HEK293T (cell line): ENCODE measurements at places on chromosomes 5 and 9.

DNA sequence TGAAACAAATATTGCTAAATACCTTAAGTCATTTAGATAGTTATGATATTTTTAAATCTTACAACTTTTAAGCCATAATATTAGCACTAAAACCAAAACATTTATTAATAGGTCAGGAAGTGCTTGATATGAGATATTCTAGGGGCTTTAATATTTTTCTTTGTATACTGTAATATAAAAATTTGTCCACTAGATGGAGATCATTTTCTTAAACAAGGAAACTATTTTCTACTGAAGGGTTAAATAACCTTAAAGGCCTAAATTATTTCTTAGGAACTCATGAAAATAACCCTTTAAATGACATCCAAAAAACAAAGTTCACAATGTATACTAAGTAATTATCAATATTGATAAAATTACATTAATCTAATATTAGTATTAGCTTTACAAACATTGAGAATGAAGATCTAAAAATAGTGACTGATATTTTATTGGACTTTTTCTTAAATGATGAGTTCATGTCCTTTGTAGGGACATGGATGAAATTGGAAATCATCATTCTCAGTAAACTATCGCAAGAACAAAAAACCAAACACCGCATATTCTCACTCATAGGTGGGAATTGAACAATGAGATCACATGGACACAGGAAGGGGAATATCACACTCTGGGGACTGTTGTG is 635.7 kb downstream of the RAB3C start:
- no peak for DNase-seq

- peak; percentile 48 for DNase-seq
Observed at GRCh38 chr5:139561655-139562451, 714 bp downstream of the UBE2D2 start.

- no peak for DNase-seq
Observed at GRCh38 chr5:18202164-18202563, 567.9 kb downstream of the TAF11L14 start.

GRCh38 chr5:96024683-96025475 is 63.2 kb upstream of the ELL2 start:
- DNase-seq: no peak

GRCh38 chr5:73740274-73740790 is 114.3 kb downstream of the ARHGEF28 start:
- DNase-seq: no peak

DNA sequence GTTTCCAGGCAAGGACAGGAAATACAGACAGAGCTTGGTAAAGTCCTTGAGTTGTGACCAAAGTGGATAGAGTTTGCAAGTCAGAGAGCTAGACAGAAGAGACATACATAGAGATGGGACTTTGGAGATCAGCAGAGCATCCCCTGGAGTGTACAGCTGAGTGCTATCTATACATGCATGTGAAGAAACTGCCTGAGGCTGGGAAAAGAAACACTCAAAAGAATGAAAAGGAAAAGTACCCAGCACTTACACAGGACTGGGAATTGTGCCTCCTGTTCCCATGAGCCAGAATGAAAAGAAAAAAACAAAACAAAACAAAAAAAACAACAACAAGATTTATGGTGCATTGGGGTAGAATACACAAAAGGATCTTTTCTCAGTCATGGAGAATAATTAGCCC is 606.4 kb downstream of the ZNF608 start:
- DNase-seq: no peak

GRCh38 chr9:127714951-127715469 is 453 bp downstream of the PTRH1 start:
- peak; percentile 38 for DNase-seq

- no peak for DNase-seq
Observed at GRCh38 chr5:135890867-135891266, 4.8 kb downstream of the IL9 start.

GRCh38 chr5:150570333-150570732 is 62.4 kb downstream of the NDST1 start:
- no peak for DNase-seq

DNA sequence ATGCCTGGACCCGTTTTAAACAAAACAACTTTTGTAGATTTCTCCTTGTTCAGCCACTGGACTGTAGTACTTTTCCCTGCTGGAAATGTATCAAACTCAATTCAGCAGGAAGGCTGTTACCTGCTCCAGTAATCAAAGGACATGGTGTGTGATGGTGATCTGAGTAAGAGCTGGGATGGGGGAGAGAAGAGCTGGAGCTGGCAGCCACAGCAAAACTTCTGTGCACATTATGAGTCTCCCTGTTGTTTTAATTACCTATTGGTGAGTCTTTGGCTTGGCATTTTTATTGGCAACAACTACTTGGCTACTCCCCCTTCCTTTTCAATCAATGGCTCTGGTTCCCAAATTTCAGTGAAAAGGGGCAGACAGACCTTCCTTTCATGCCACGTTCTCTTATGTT is 9.7 kb downstream of the NREP start:
- no peak for DNase-seq

DNA sequence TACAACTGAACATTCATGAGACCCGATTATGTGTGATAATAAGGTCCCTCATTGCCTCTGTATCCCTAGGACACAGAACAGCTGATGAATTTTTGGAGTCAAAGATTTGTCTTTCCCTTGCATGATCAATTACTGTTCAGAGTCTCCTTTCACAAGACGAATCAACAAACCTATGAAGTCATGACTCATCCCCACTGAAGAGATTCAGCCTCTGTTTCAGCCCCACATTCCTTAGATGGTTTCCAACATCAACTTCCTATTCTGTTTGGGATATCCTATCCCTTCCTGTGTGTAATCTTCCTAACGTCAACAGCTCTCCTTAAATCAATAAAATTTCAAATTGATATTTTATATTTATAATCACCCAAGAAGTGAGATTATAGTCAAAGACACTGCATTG is 199.0 kb downstream of the DNAH5 start:
- no peak for DNase-seq

GRCh38 chr5:59819806-59820205 is 73.7 kb downstream of the PDE4D start:
- no peak for DNase-seq

- DNase-seq: no peak
Observed at GRCh38 chr9:7166074-7166473, 408.3 kb downstream of the KDM4C start.

GRCh38 chr9:32926911-32927310 is 74.5 kb downstream of the APTX start:
- no peak for DNase-seq

DNA sequence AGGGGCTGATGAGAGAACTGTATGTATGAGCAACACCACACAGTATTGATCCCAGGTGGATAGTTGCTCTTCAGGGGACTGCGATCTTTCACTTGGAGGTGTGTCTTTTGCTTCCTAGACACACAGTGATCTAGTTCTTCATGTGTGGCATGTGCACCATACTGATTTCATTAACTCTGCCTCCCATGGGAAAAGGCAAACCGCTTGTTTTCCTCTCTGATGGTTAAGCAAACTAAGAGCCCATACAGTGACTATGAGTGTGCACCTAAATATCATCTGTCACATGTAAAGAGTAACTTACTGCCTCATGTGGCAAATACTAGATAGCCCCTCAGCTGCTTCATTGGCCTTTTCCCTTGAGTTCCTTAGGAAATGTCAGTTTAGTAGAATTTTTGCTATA is 147.3 kb downstream of the TLE4 start:
- DNase-seq: no peak

DNA sequence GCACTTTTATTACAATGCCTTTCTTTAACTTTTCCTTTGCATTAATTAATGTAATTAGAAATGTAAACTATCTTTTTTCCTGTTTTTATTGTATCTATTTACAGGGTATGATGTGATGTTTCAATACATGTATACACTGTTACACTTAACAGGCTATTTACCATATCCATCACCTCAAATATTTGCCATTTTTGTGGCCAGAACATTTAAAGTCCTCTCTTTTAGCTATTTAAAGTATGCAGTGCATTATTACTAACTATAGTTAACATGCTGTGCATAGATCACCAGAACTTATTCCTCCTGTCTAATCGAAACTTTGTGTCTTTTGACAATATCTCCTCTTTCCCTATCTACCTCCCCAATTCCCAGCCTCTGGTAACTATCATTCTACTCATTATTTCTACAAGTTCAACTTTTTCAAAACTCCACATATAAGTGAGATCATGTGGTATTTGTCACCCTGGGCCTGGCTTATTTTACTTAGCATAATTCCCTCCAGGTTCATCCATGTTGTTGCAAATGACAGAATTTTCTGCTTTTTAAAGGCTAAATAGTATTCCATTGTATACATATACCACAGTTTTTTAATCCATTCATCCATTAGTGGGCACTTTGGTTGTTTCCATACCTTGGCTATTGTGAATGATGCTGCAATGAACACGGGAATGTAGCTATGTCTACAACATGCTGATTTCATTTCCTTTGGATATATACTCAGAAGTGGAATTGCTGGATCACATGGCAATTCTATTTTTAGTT is 32.8 kb downstream of the OR2K2 start:
- DNase-seq: no peak

- DNase-seq: no peak
Observed at GRCh38 chr9:119252671-119253299, 116.5 kb downstream of the BRINP1 start.

GRCh38 chr9:17063535-17064135 is 71.2 kb upstream of the CNTLN start:
- DNase-seq: peak; percentile 43

GRCh38 chr5:76850543-76851145 is 830 bp downstream of the S100Z start:
- no peak for DNase-seq

- no peak for DNase-seq
Observed at GRCh38 chr5:176519810-176520720, 17.1 kb downstream of the RNF44 start.

GRCh38 chr9:21504113-21504512 is 22.0 kb upstream of the IFNE start:
- DNase-seq: no peak

- DNase-seq: no peak
Observed at GRCh38 chr5:65774346-65774745, 52.3 kb downstream of the NLN start.

DNA sequence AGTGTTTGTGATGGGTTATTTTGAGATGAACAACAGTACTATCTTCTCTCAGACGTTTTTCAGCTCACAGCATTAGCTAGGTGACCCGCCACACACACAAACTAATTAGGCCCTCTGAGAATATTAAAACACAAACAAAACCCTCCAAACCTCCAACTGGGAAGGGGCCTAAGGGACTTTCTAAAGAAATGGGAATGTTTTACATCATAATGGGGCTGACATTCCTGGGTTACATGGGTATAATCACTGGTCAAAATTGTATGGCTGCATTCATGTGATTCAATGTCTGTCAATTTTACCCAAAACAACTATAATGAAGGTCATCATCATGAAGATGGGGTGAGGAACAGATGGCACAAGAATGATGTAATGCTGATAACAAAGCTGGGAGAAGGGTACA is 59.6 kb downstream of the SPTLC1 start:
- DNase-seq: no peak

- peak; percentile 4 for DNase-seq
Observed at GRCh38 chr5:89729623-89730301, 679.8 kb downstream of the CETN3 start.

GRCh38 chr9:28270156-28270555 is 696.9 kb upstream of the C9orf72 start:
- no peak for DNase-seq

GRCh38 chr9:8850914-8851313 is 1051.3 kb upstream of the DMAC1 start:
- DNase-seq: no peak

- no peak for DNase-seq
Observed at GRCh38 chr9:134730011-134730760, 88.6 kb downstream of the COL5A1 start.

- no peak for DNase-seq
Observed at GRCh38 chr5:490116-491106, 33.8 kb downstream of the SLC9A3 start.

DNA sequence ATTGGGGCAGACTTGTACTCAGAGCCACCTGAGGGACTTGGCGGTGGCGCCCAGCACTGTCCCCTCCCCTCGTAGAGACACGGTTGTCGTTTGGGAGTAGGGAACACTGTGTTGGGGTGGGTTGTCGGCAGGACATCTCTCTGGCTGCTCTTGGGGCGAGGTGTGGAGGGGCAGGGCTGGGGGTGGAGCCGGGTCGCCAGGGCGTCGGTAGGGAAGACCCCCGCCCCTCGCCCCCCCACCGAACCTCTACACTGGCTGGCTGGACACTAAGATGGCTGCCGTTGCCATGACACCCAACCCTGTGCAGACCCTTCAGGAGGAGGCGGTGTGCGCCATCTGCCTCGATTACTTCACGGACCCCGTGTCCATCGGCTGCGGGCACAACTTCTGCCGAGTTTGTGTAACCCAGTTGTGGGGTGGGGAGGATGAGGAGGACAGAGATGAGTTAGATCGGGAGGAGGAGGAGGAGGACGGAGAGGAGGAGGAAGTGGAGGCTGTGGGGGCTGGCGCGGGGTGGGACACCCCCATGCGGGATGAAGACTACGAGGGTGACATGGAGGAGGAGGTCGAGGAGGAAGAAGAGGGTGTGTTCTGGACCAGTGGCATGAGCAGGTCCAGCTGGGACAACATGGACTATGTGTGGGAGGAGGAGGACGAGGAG is 778 bp downstream of the TRIM41 start:
- DNase-seq: peak; percentile 65

- DNase-seq: no peak
Observed at GRCh38 chr5:1285883-1286291, 9.0 kb downstream of the TERT start.

DNA sequence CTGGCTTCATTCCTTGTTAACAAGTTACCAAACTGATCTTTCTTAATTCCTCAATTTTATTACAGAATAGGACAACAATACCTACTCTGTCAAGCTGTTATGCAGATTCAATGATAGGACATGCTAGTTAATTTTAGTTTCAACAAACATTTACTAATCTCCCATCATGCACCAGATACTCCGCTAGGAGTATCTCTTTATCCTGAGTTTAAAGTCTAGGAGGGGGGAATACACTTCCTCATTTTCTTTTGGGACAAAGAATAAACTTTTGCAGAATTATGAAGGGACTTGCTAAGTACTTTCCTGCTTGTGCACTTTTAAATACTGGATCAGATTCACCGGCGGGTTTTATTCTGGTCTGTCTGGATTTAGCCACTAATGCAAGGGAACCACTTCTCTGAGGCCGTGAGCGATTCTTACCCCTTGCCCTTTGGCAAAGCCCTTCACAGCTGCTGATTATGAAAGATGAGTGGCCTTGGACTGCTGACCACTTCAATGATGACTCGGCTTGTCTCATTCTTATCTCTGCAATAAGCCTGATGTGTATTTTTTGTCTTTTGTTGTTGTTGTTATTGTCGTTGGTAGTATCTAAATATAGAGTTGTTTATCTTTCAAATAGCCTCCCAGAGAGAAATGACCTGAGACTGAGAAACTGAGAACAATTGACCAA is 73.9 kb downstream of the RMI1 start:
- DNase-seq: no peak

GRCh38 chr9:85089188-85089969 is 419.9 kb downstream of the NTRK2 start:
- no peak for DNase-seq

GRCh38 chr9:20473515-20474013 is 148.7 kb downstream of the MLLT3 start:
- DNase-seq: no peak

GRCh38 chr9:21589344-21590056 is 107.4 kb upstream of the IFNE start:
- DNase-seq: no peak
